ENCODE measurements at places on chromosomes 2 and 18.

DNA sequence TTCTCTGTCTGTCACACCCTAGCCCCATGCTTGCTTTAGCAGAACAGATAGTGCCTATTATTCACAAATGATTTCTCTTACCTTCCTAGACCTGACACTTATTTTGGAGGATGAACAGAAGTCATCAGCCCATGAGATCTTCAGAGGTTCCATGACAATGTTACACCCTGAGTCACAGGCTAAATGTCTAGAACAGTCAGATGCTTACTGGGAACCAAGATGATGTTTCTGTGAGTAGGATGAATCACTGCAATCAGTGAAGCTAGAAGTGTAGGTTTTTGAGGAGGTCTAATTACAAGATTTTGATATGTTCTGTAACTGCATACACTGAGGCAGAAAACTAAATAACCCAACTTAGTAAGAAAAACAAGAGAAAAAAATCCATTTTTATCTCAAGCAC, 123.0 kb upstream of the THUMPD2 start:
- DNase-seq = no peak

DNA sequence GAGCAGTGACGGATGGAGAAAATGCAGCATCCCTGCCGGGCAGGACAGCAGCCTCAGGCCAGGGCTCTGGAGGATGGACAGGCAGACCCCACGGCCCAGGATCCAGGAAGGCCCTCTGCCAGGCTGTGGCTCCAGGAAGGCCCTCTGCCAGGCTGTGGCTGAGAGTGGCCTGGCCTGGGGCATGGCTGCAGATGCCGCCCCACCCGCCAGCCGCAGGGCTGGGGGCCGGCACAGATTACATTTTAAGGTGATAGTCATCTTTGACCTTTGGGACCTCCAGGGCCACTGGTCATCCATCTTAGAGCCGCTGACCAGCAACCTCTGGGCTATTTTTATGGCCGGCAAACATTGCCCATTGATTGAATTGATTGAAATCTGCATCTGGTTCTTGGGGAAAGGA, 98.0 kb upstream of the BOD1L2 start:
- DNase-seq = no peak

- DNase-seq = no peak
Measured at GRCh38 chr18:38851526-38851925, 1285.9 kb upstream of the CELF4 start.

DNA sequence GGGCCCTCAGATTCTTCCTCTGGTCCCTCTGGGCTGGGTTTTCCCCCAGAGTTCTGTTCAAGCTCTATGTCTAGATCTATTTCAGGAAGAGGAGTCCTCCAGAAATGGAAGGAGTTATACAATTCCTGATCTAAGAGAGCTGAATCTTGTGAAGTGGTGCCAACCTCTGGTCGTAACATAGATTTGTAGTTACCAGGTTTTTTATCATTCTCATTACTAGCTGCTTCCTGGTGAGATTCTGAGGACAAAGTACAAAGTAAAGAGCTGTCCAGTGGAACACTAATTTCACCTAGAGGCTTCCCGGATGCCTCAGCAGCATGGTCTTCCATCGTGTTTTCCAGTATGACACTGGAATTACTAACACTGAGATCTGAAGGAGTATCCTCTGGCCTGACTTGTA, 44.1 kb downstream of the PPP4R1 start:
- no peak for DNase-seq

DNA sequence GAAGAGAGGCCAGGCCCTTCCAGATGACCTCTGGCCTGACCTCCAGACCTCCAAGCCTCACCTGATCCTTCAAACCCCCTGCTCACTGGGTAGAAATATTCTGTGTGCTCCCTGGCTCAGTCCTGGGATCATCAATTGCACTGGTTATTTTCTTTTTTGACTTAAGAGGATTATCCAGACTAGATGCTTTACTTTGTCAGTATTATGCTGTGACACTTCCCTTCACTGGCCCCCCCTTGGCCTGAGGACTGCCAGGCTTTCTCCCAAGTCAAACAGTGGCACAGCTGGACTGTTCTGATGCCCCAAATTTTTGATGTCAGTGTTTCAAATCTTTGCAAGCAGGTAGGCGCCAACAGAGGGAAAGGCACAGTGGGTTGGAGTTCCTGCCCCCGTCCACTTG, 156.3 kb upstream of the SKOR2 start:
- DNase-seq = no peak

GRCh38 chr2:163264341-163264740, 425.8 kb upstream of the KCNH7 start:
- no peak for DNase-seq

- no peak for DNase-seq
Measured at GRCh38 chr2:207767461-207768167, 2.1 kb downstream of the FZD5 start.

DNA sequence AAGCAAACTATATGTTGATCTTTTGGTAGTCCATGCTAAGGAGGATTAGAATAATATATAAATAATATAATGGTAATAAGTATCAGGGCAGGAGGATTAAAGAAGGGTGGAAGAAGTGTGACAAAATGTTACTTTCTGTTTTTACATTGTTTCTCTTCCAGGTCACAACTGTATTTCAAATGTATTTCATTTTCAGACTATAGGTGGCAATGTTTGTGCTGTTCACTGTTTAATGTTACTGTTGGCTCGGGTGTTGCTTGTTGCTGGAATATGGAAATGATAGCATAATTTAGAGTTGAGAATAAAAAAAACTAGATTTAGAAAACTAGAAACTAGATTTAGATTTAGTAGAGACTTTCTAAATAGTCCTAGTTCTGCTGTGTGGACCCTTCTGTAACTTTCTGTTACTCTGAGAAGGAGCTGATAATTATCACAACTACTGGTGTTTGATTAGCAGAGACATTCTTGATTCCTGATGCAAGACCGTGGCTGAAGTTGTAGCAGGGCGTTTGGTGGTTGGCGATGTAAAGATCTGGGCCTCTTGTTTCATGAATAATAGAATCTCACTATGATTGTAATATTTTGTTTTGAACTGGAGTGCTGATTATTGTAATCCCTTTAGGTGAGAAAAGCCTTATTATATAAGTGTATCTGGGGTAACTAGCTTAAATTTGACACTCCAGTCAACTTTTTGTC, 7.9 kb downstream of the NEDD4L start:
- no peak for DNase-seq

GRCh38 chr2:68969736-68970490, 4.5 kb upstream of the GKN1 start:
- DNase-seq = no peak

GRCh38 chr2:213148572-213149261, 2.7 kb downstream of the IKZF2 start:
- no peak for DNase-seq

- no peak for DNase-seq
Measured at GRCh38 chr2:236752096-236752495, 182.5 kb downstream of the ACKR3 start.

All from activated T-cell treated with anti-CD3 and anti-CD28 coated beads for 1 hour (primary cell).